ENCODE measurements at places on chromosomes 13 and 19.

DNA sequence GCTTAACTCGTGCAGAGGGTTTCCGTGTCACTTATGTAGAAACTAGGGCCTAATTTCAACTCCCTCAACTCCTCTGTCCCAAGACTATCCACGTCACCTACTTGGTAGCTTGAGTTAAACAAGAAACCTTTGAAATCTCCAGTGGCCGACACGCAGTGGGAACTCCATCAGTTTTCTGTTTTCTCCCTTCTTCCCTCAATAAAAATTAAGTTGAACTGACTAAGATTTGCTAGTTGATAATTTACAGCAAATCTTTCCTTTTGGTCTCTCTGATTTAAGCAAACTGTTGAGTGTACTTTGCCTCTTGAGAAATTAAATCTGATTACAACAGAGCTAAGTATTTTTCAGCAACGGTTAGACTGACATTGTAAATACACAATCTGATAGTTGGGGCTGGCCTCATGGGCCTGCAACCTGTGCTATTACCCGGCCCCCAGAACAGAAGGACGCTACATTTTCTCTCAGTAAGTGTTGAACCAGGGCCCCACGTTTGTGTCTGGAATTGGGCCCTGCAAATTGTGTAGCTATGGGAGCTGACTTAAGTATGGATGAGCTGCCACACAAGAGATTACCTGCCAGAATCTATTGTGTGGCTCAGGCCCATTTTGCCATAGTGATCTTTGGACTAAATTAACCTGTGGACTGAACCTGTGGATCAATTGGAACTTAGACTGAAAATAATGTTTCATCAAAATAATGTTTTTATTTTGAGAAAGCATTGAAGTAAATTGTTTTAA lies 708 bp upstream of the ESD start:
- DNase-seq, result peak; percentile 60
- H3K27me3 ChIP-seq, result peaks cover 4% of the 10 kb centered on the region
- H3K4me1 ChIP-seq, result peaks cover 27% of the 10 kb centered on the region
- H3K36me3 ChIP-seq, result peaks cover 16% of the 10 kb centered on the region
- peak overlapping the region; percentile 96 for H3K4me3 ChIP-seq

DNA sequence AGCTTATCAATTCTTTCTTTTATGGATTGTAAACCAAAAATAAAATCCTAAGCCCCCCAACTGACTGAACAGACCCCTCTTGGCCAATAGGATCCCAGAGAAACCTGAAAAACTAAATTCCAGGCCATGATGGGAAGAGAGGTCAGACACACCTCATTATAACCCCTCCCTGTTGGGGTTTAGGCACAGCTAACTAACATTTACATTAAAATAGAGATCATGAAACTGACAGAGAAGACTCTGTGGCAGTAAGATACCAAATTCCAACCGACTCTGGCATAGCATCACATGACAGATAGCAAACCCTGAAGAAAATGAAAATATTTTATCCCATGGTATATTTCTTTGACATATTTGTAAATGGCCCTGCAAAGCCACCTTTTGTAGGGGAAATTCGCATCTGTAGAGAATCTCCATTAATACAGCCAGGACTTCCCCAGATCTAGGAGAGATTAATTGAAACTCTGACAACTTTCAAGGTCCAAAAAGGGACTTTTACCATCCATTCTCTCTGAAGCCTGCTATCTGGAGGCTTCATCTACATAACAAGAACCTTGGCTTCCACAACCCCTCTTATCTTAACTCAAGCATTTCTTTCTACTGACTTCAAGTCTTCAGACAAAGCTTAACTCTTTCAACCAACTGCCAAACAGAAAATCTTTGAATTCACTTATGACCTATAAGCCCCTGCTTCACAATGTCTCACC lies 27.1 kb upstream of the GAS6 start:
- no peak overlapping the region for H3K4me3 ChIP-seq
- peaks cover 52% of the 10 kb centered on the region for H3K27me3 ChIP-seq
- DNase-seq, result no peak
- H3K36me3 ChIP-seq, result no peaks in the 10 kb centered on the region
- H3K27ac ChIP-seq, result no peak overlapping the region

DNA sequence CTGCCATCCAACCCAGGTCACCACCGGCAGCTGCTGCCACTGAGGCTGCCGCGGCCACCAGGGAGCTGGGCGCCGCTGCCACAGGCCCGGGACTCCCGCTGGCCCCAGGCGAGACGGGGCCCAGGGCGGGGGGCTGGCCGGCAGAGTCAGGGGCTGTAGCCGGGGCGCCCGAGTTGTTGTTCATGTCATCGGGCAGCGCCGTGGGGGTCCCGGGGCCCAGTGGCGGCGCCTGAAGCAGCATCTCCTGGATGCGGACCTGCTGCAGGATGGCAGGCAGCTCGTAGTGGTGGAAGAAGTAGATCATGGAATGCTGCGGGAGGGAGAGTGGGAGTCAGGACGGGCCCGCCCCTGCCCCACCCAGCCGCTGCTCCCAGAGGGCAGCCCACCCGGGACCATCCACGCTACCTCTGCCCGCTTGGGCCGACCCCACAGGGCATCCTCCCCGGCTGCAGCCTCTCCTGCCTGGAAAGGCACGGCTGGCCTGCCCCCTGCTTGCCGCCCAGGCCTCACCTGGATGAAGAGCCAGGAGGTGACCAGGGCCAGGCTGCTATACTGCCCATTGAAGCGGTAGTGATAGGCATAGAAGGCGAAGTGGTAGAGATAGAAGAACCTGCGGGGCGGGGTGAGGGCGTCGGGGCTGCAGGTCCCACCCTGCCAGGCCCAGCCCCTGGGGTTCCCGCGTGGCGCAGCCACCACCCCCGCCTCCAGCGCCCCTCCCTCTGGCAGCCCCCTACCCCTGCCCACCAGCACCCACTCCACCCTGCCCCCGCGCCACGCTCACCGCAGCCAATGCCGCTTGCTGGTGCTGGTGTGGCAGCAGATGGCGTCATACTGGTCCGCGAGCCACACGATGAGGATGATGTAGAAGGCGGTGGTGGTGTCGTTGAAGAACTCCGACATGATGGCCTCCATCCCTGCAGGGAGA lies 10.1 kb downstream of the TMEM259 start:
- DNase-seq, result no peak
- H3K4me1 ChIP-seq, result peaks cover 2% of the 10 kb centered on the region
- no peaks in the 10 kb centered on the region for H3K27me3 ChIP-seq
- H3K36me3 ChIP-seq, result peaks cover 21% of the 10 kb centered on the region
- H3K4me3 ChIP-seq, result no peak overlapping the region
- H3K27ac ChIP-seq, result no peak overlapping the region

DNA sequence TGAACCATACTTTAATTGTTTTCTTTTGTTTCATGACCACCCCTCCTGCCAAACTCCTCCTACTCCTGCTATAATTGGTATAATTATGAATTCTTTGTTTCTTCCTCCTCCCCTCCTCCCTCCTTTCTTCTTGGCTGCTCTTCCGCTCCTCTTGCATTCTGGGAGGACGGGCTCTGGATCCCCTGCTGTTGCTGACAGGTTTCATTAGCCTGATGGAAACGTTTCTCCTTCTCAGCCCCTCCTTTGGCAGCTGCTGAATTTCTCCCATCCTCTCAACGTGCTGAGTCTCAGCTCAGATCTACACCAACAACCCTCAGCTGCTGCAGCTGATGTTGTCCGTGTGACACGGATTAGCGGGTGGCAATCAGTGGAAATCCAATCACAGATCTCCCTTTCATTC lies 97.1 kb upstream of the UBAC2 start:
- DNase-seq, result no peak
- H3K4me1 ChIP-seq, result peaks cover 2% of the 10 kb centered on the region
- H3K36me3 ChIP-seq, result no peaks in the 10 kb centered on the region
